ENCODE measurements at places on chromosomes 1 and 21.

DNA sequence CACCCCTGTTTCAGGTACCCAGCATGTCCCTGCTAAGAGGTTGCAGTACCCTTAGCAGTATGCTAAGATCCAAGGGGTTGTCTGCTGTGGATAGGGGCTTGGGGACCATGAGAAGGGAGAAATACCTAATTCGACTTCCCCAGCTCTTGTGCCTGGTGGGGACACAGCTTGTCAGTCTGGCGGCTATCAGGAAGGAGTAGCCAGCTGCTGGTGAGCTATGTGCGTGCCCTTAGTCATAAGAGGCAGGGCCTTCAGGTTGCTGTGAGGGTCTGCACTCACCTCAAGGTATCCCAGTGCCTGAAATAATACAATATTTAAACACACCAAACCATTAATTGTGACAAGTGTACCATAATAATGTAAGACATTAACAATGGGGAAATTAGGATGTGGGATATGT is 205.1 kb upstream of the SGIP1 start:
- no peak for DNase-seq

DNA sequence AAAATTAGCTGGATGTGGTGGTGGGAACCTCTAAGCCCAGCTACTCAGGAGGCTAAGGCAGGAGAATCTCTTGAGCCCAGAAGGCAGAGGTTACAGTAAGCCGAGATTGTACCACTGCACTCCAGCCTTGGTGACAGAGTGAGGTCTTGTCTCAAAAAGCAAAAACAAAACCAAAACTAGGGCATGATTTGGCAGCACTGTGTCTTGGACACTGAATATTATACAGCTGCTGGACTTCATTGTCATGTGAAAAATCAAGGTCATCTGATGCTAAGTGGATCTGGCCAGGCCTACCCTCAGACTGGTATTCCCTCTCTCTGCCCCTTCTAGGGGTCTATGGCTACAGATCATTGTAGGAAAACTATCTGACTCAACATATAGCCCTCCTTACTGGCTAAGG is 55.2 kb upstream of the MRPS6 start:
- DNase-seq: no peak

DNA sequence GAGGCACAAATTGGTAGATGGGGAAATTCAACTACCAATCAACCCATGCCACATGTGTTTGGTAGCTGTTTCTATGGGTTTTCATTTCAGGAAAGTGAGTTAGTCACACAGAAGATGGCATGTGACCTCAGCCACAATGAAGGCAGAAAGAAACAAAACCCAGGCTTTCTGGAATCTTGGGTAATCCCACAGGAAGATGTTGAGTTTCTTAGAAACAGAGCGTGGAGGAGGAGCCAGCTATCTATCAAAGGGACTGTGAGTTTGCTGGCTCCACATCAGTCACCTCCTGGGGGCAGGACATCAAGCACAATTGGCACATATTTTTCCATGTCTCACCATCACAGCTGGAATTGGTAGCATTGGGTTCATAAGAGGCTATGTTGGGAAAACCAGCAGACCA is 188.9 kb upstream of the PLXNA2 start:
- DNase-seq: no peak

DNA sequence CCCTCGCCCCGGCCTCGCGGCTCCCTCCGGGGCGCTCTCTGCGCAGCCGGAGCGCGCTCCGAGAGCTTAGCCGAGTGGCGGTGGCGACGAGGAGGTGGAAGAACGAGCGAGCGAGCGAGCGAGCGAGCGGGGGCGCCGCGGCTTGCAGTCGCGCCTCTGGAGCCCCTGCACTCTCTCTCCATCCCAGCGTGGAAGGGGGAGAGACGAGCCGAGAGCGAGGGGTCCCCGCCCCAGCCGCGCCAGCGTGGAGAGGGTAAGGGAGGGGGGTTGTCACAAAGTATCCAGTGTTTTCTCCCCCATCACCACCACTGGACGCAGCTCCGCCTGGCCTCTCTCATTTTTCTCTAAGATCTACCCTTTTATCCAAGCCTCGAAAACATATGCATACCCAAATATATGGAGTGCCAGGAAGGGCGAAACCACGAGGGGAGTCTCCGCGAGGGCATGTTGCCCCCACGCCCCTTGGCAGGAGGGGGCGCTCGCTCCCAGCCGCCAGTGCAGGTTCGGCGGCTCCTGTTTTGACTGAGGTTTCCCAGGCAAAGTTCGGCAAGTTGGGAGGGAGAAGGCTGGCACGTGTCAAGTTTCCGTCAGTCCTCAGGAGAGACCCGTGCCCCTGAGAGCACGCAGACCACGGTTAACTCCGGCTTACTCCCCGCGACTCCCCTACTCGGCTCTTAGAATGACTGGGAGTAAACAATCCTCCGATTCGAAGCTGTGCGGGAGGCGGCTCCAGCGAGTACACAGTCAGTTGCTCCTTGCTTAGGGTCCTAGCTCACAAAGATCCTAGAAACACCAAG is 569 bp upstream of the DAB1 start:
- DNase-seq: no peak

- no peak for DNase-seq
Measured at GRCh38 chr21:46500224-46500861, 41.7 kb downstream of the DIP2A start.

GRCh38 chr1:28078680-28079626 is 9.5 kb downstream of the EYA3 start:
- DNase-seq: no peak

- no peak for DNase-seq
Measured at GRCh38 chr1:60877376-60877775, 205.0 kb upstream of the NFIA start.

DNA sequence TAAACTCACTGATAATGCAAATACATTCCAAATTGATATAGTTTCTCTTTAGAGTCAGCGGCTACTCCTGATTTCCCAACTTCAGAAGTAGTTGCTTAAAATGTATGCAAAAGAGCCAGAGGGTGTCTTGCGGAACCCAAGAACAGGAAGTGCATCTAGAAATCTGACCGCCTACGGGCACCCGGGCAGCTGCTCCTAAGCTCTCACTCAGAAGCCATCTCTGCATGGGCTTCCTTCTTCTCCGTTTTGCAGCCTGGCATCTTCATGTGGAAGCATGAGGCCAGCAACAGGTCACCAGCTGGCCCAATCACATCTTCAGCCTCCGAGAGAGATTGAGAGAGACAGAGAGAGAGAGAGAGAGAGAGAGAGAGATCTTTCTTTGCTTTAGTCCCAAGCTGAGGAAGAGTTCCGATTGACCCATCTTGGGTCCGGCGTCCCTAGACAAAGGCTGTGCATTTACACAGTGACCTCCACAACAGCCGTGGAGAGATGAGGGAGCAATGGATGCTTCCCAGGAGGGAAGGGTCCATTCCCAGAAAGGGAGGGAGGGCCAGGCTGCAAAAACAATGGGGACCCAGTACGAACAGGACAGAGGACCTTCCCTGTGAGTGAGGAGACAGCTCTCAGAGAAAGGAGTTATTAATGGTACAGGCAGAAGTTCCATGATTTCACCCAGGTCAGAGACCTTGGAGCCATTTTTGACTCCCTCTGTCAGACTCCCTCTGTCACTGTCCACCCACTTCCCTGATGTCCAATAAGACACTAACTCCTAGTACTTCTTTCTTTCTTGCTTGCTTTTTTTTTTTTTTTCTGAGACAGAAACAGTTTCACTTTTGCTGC is 28.2 kb upstream of the SLC30A1 start:
- no peak for DNase-seq

DNA sequence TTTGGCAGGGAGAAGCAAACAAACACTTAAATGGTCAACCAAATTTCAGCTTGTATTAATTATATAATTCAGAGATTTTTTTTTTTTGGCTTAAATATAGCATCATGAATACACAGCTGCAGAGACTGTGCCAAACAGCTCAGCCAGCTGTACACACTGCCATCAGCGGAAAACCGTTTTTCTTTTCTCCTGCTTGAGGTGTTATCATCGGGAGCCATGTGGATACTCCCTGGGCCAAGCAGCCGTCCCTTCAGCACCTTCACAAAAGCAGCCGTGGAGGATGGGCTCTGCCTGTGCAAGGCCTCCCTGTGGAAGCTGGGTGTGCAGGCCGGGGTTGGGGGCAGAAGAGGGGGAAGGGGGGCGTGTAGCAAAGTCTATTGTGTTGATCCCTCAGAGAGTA is 85.0 kb downstream of the NUF2 start:
- DNase-seq: no peak

- DNase-seq: no peak
Measured at GRCh38 chr1:246805135-246805716, 81.0 kb downstream of the SCCPDH start.

GRCh38 chr1:226479474-226479873 is 69.1 kb upstream of the STUM start:
- DNase-seq: no peak

- DNase-seq: no peak
Measured at GRCh38 chr1:89884718-89885596, 64.1 kb downstream of the LRRC8D start.

DNA sequence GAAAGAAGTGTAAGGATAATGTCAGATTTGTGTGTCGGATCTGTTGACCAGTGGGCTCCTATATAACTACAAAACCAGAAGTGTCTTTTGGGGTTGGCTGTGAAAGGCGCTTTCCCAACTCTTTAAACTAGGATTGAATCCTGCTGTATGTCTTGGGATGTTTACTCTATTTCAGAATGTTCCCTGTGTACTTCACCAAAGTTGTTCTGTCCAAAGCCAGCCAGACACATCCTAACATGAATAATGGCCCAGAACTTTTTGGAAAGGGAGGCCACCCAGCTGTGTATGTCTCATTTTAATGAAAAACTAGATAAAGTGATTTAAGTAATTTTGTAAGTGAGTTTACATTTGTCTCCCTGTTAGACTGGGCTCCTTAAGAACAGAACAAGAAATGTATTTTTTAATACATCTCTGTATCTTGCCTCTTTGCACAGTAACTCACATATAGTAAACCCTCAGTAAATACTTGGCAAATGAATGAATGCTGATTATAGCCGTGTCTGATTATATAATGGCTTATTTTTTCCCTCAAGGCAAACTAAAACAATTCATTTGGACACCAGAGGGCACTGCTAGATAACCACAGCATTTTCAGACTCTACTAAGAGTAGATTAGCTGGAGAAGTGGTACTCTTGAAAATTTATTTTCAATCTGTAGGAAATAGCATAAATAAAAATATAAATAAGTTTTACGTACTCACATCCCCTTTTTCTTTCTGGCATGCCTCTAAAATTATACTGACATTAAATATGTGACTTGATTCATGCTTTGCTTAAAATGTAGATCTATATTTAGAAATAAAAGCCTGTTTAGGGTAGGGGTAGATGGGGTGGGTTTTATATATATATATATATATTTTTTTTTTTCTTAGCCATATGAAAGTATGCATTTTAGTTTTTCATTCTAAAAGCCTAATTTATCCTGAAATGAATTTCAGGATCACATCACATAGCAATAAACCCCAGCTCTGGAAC is 23.8 kb downstream of the TSEN15 start:
- no peak for DNase-seq

DNA sequence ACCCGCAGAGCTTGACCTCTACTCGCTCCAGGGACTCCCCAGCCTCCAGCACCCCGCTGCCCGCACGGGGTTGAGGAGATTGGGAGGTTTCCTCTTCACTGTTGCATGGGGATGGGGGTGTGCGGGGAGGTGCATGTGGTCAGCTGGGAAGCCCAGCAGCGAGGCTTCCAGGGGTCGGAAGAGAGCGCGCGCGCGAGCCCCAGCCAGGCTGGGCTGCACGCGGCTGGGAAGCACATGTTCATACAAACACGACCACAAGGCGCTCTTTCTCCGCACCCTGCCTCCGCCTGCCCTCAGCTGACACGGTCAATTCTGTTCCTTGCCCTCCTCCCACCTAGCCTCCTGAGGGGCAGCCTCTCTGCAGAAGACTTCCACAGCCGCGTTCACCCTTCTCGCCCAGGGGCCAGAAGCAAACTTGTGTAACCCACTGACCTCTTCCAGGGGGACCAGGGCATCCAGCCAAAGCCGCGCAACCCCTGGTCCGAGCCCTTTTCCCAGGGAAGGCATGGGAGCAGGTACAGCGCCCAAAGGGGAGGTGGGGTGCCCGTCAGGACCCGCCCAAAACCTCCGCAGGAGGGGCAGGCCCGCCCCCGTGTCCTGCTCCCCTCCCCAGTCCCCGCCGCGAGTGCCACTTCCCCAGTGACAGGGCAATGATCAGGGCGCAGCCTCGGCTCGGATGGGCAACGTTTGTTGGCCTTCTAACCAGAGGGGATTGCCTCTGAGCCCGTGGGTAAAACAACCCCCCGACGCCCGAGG is 1.3 kb downstream of the COL24A1 start:
- no peak for DNase-seq

- no peak for DNase-seq
Measured at GRCh38 chr1:68329096-68329835, 96.9 kb upstream of the WLS start.

- DNase-seq: no peak
Measured at GRCh38 chr1:89913353-89914095, 81.4 kb upstream of the ZNF326 start.

DNA sequence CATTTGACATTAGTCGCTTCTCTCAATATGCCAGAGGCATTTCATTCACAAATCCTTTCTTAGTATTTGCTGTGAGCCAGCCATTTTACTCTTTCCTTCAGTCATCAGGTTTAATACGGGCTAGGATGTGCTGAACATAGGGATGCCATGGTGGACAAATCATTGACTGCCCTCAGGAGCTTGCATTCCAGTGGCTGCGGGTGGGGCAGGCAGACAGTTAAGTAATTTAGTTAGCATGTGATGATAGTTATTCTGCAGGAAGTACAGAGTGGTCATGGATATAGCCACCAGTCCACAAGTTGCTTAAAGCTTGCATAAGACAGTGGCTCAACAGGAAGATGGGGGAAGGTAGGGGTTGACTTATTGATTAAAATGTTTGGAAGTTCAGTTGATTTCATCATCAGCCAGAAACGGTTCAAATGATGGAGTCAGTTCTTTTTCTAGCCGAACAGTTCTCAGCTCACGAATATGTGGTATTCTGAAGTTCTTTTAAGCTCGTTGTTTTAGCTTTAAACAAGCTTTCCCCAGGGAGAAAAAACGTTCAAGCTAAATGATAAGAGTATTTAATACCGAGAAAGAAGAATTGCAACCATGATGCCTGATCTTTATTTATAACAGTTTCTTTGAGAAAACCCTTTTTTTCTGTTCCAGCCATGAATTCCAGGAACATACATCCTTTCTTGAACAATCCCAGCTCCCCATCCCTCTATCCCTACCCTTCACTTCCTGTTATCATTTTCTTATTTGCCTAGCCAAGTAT is 1.4 kb downstream of the SLC22A15 start:
- DNase-seq: no peak

GRCh38 chr1:11338284-11338924 is 65.4 kb downstream of the UBIAD1 start:
- DNase-seq: no peak

DNA sequence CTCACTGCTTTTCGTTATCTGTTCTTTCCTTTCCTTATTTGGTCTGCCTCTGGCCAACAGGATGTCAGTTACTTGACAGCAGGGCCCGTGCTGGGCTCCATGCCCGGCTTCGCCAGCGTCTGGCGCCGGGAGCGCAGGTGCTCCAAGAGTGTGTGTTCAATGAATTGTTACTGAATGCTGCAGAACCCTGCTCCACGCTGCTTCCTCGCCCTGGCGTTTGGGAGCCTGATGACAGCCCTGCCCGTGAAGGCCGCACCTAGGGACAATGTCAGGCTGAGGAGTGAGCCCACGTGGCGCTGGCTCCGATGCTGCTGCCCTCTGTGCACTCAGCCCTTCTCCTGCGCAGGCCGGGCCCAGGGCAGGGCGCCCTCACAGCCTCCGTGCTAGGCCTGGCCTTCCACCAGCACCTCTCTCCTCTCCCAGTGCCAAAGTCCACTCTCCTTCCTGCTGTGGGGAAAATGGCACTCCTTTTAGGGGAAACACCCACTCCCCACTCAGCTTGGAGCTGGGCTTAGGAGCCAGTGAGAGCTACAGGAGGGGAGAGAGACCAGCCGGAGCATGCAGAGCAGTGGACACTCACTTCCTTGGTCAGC is 51.4 kb downstream of the ACBD3 start:
- no peak for DNase-seq

GRCh38 chr1:244296003-244296402 is 155.7 kb downstream of the ADSS2 start:
- DNase-seq: no peak

Data from stimulated activated CD4-positive, alpha-beta T cell treated with anti-CD3 and anti-CD28 coated beads, TNF-alpha, amount 100 ng/mL, for 1 hour (primary cell).